ENCODE measurements at places on chromosomes 1 and 21.

GRCh38 chr1:6648556-6648955 is 23.9 kb downstream of the THAP3 start:
- DNase-seq, result no peak

DNA sequence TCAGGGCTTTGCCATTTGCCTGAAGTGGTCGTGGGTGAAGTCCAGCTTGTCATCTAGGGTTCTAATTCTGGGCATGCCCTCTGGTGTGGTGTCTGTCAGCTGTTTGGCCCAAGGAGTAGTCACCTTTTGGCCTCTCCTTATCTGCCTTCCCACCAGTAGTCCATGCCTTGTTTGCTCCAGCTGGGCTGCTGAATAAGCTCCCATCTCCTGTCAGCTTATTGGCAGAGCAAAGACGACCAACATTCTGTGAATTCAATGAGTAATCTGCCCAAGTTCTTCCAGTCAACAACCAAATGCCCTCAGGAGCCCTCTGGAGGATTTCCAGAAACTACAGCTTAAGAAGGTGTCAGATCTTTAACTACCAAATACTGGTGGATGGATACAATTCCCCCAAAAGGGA is 7.0 kb downstream of the BCAN start:
- DNase-seq, result no peak

GRCh38 chr1:245045087-245045881 is 109.5 kb upstream of the KIF26B start:
- no peak for DNase-seq

- DNase-seq, result no peak
These were observed 3.2 kb downstream of the SLAMF6 start for GRCh38 chr1:160519642-160520435.

- DNase-seq, result no peak
These were observed 15.5 kb downstream of the TEX38 start for GRCh38 chr1:46687093-46687659.

GRCh38 chr21:34276711-34277425 is 86.9 kb upstream of the KCNE2 start:
- DNase-seq, result no peak

GRCh38 chr1:70504821-70505193 is 93.7 kb downstream of the CTH start:
- no peak for DNase-seq

GRCh38 chr1:8718850-8719361 is 98.5 kb downstream of the RERE start:
- DNase-seq, result no peak

DNA sequence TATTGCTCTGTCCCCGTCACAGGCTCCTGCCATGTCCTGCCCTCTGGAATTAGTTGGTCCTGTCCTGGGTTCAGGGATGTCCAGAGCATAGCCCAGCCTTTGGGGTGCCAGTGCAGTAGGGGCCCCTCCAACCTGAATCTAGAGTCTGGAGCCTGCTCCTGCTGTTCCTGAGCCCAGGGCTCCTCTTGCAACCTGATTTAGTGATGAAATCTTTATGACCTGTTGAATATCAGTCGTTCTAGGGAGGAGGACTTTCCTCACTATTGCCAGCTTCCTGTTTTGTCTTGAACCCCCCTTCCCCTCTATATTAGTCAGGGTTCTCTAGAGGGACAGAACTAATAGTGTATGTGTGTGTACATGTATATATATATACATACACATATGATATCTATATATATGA is 42.5 kb upstream of the STUM start:
- DNase-seq, result no peak

DNA sequence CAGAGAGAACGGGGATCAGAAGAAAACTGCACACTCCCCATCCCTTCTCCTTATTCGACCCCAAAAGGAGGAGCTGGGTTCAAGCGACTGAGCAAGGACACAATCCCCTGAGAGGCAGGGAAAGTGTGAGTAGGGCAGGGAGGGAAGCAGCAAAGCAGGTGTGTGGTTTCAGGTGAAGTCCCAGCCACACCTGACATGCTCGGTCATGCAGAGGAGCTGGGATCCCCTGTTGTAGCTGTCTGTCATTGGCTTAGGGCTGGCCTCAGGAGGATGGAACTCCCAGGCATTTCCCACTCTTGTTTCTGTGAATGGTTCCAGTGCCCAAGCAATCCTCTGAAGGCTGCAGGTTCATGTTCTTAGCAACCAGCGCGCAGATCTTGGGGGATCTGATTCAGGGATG is 150.7 kb downstream of the DSCAM start:
- DNase-seq, result no peak

DNA sequence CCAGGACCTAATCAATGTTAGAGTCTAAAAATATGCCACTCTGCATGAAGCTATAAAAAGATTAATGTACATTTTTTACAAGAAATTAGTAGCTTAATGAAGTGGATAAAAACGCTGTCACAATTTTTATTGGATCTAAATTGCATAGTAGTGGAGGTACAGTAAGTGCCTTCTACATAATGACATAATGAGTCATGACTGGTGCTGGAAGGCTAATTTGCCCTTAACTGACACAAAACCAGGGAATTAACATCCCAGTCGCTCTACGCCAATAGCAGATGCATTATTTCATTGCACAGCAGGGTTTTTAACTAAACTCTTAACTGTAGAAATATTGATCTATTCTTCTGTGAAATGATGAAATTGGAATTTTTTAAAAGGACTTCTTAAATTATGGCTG is 33.3 kb downstream of the RRAGC start:
- no peak for DNase-seq

DNA sequence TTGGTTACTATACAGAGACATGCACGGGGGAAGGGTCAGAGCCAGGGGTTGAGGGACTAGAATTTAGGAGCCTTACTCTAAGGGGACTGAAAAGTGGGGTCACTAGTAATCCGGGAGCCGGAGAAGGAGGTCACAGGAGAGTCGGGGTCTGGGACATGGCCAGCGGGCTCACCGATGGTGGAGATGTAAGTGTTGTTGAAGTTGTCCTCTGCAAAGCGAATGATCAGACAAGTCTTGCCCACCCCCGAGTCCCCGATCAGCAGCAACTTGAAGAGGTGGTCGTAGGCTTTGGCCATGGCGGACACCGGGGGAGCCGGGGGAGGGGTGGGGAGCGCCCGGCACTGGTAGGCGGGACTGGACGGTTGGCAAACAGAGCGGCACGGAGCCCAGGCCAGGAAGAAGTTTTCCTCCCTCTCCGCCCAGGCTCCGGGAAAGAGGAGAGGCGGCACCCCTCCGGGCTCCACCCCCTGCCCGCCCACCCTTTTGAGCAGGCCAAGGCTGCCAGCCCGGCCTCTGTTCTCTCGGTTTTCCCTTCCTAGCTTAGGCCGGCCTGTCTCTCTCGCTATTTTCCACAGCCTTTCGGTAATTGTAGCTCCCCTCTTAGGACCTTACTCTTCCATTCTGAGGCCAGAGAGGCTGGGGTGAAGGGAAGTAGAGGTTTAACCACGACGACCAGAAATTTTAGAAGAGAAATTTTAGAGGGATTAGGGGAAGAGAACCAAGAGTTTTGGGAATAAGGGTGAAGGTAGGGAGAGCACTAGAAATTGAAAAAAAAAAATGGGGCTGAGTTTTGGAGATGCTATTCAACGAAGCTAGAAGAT is at the start of gene RAB13:
TSS of gene RAB13 (minus strand) at position 399 of the 821 bp plus-strand sequence. CDS start at position 296, 103 bp downstream.
- DNase-seq, result no peak
